ENCODE measurements at places on chromosomes 6 and 20.

GRCh38 chr6:166707045-166707444 lies 80.0 kb upstream of the RPS6KA2 start:
- DNase-seq, result peak; percentile 49

GRCh38 chr6:154370545-154370944 lies 13.9 kb upstream of the IPCEF1 start:
- DNase-seq, result peak; percentile 40

DNA sequence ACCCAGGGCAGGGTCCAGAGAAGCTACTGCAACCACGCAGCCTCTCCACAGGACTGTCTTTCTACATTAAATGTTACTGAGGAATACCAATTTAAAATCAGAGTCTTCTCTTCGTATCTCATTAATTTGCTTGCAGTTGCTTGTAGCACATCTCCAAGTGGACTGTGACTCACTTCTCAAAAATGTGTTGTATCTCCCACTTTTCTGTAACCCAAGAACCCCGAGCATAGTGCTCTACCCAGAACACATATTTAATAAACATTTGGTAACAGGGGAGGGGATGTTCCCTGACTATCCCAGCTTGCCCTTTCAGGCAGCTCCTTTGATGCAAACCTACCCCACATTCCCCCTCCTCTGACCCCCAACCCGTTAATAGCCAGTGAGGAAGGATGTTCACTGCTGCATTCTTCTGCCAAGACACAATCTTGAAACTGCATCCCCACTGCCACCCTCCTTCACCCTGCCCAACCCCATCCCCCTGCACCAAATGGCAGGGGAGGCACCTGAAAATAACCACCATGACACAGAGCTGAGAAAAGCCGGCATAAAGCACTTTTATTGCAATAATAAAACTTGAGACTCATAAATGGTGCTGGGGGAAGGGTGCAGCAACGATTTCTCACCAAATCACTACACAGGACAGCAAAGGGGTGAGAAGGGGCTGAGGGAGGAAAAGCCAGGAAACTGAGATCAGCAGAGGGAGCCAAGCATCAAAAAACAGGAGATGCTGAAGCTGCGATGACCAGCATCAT lies 24.2 kb downstream of the FKBP1A start:
- DNase-seq, result no peak

- no peak for DNase-seq
Observed at GRCh38 chr20:20203784-20204183, 151.5 kb downstream of the CFAP61 start.

GRCh38 chr20:38290829-38291814 lies 12.8 kb upstream of the BPI start:
- DNase-seq, result no peak

DNA sequence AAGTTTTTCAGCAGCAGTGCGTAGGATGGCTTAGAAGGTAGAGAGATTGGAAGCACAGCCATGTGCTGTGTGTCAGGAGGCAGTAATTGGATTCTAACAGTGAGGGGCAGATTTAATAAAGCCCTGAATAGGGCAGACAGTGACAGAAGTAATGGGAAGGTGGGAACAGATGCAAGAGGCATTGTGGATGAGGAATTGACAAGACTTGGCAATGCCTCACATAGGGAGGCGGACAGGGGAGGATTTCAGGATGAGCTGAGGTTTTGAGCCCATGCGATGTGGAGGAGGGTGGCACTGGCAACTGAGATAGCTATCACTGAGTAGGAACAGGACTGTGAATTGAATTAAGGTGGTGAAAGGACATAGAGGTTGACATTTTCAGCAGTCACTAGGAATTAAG lies 262.2 kb upstream of the FLRT3 start:
- no peak for DNase-seq

DNA sequence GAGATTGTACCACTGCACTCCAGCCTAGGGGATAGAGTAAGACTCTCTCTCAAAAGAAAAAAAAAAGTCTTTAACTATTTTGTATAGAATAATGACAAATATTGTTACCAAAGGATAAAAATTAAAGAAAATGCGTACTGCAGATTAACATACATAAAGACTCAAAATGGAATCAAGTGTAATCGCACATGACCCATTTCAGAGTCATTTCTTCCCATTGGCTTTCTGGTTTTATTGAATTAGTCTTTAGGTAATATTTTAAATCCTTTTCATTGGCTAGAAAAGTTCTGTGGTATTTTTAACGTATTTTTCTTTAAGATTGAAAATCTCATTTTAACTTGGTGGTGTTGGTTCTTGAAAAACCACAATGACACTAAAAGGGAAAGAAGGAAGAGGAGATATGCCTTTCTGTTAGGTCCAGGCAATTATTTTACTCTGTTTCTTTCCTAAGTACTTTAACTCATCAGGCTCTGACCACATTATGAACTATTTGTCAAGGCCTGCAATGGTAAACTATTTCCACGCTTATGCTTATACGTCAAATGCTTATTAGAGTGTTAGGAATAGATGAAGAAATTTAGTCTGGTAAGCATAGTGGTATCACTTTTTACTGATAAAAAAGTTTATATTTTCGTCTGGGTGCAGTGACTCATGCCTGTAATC lies 52.3 kb downstream of the PLEKHG1 start:
- no peak for DNase-seq

DNA sequence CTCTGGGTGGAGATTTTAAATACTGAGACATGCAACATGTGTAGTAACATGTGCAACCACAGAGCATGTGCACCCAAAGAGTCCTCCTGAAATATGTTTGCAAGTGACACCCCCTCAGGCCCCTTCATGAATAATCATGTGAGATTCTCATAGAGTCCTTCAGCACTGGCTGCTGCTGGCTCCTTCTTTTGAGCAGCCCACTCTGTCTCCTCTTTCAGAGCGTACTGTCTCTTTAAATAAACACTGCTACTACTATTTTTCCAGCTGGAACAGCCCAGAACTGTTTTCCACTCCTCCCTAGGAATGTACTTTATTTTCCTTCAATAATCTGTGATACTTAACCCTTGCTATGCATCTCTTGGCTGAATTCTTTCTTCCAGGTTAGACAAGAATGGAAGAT lies 42.0 kb downstream of the HLA-DRB5 start:
- DNase-seq, result no peak

- DNase-seq, result no peak
Observed at GRCh38 chr6:63975699-63976098, 340.1 kb downstream of the PHF3 start.

DNA sequence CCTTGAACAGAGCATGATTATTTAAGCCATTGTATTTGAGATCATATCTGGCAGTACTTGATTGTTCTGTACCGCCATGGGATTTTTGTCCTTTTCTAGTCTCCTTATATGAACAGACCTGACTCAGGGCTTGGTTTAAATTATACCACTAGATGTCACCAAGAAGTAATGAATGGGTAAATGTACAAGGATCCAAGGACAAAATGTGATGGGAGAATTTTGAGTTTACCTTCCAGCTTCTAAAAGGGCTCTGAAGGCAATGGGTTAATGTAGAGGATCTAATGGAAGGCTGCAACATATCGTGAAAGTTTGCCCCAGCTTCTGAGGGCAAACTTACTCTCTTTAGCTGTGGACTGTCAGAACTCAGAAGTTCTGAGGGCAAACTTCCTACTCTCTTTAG lies 12.0 kb downstream of the RNF8 start:
- no peak for DNase-seq

- DNase-seq, result no peak
Observed at GRCh38 chr6:69790629-69791028, 6.2 kb downstream of the LMBRD1 start.

DNA sequence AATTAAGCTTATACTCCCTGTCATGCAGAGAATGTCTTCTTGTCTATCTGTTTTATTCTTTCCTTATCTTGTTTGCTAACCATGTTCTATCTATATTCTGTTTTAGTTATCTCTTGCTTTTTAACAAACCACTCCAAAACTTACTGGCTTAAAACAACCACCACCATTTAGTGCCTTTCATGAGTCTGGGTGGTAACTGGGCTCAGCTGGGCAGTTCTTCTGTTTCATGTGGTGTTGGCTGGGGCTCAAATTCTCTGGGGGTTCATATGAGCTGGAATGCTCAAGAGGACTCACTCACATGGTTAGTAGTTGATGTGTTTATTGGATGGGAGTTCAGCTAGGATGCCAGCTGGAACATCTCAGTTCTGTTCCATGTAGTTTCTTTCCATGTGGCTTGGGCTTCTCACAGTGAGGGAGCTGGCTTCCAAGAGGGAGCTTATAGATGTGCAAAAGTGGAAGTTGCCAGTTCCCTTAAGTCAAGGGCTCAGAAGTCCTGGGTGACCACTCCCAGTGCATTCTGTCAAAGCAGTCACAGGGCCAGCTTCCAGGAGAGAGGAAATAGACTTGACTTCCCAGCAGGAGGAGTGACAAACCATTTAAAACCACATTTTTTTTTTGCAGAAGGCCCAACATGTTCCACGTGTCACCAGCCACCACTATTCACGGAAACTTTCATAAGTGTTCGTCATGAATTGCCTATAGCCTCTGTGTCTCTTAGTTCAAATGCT lies 70.4 kb downstream of the PLCB4 start:
- no peak for DNase-seq

GRCh38 chr6:45655745-45656476 lies 278.2 kb upstream of the SUPT3H start:
- DNase-seq, result no peak

GRCh38 chr6:48978016-48978415 lies 485.0 kb downstream of the MMUT start:
- DNase-seq, result no peak

- no peak for DNase-seq
Observed at GRCh38 chr6:164230804-164231203, 816.3 kb downstream of the QKI start.

- DNase-seq, result no peak
Observed at GRCh38 chr20:32007787-32008616, 2.2 kb upstream of the CCM2L start.

DNA sequence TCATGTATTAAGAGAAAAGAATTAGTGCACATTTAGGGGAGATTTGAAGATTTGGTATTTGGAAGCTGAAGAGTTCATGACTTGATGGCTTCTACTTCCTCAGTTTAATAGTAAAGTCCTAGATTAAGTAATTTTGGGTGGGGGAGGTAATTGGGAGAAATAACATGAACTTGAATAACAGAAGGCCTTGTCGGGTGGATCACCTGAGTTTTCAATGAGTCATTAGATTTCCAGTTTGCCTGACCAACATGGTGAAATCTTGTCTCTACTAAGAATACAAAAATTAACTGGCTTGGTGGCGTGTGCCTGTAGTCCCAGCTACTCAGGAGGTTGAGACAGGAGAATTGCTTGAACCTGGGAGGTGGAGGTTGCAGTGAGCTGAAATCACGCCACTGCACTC lies 181.0 kb downstream of the GJA1 start:
- DNase-seq, result no peak

DNA sequence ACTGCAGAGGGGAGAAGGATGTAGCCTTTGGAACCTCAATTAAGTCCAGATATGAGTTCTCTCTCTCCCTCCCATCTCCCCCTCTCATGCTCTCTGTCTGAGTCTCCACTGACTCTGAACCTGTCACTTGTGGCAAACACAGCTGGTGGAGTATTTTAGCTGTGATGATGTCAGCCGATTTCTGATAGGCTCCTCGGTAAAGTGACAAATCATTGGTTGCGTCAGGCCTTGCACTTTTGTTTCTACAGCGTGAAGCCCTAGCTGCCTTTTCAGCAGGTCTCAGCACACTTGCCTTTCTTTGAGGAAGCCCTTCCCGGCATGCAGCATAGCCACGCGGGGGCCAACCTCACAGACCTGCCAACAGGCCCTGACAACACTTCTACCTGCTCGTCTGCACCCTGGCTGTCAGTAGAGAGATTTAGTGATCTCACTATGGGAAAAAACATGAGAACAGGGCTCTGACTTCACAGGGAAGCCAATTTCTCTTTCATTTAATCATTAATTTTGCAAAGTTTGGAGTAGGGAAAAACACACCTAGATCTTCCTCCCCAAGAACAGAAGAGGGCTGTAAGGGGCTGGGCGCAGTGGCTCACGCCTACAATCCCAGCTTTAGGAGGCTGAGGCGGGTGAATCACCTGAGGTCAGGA lies 84.4 kb downstream of the GMPR start:
- no peak for DNase-seq

GRCh38 chr6:4258733-4259132 lies 123.4 kb upstream of the ECI2 start:
- DNase-seq, result no peak

- DNase-seq, result no peak
Observed at GRCh38 chr20:36394340-36394965, 88.3 kb downstream of the DLGAP4 start.

- peak; percentile 90 for DNase-seq
Observed at GRCh38 chr6:160534050-160534696, 129.9 kb downstream of the LPA start.

DNA sequence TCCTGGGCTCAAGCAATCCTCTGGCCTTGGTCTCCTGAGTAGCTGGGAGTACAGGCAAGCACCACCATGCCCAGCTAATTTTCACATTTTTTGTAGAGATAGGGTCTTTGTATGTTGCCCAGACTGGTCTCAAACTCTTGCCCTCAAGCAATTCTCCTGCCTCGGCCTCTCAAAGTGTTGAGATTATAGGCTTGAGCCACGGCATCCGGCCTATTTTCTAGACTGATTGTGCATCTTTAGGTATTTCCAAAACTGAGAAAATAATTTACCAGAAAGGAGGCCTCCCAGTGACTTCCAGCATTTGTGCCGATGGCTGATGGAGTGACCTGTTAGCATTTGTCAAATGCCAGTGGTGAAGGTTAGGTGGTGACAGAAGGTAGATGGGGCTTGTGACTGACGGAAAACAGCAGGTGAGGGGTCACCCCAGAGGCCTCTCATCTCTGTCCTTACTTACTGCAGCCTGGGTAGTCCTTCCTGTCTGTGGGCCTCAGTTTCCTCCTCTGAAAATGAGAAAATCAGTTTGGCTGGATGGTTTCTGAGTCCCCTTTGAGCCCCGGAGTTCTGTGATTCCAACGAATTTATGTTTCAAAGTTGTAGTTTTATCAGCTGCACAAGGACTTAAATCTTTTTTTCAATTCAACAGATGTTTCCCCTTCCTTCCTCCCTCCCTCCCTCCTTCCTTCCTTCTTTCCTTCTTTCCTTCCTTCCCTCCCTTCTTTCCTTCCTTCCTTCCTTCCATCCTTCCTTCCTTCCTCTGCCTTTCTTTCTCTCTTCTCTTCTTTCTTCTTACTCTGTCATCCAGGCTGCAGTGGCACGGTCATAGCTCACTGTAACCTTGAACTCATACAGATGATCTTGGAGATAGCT lies 53.5 kb downstream of the TGM2 start:
- DNase-seq, result no peak

DNA sequence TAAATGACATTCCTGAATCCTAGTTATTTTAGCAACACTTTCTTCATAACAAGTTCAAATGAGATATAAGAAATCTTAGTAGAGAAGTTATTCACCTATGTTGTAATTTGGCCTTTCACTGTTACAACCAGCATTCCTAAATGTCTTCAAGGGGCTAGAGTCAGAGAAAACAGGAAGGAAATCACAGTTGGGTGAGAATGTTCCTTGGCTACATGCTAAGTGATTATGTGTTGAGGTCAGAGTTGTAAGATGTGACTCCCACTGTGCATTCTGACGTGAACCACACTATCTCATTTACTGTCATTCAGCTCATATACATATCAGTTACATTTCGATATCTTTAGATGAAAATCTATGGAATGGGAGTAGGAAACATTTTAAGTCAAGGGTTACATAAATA lies 51.0 kb upstream of the MLIP start:
- DNase-seq, result no peak

- no peak for DNase-seq
Observed at GRCh38 chr20:58646703-58647102, 4.4 kb upstream of the STX16 start.

Data from posterior cingulate gyrus (tissue), 11 donors.